ENCODE measurements at places on chromosomes 3 and 15.

DNA sequence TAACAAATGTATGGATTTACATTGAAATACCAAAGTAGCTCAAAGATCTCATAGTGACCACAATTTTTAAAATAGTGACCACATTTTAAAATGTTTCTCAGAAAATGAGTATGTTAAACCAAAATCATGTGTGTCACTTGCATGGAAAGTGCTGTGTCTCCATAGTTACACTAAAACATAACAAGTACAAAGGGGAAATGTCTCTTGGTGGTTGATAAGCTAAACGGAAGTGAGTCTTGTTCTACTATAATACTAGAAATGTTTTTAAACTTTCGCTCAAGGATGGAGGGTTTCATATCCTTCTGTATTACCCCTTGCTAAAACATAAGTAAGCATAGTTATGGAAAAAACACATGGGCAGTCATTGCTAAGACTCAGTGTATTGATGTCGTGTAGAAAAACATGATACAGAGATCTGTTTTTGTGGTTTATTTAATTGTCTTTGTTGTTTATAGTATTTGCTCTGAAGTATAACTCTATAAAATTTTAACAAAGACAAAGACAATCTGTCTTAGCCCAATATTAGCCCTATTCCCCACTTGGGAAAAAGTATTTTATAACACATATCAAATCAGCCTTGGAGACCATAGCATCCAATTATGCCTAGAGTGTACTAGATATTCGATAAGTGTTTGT lies 27.0 kb upstream of the DENND4A start:
- no peak for DNase-seq

DNA sequence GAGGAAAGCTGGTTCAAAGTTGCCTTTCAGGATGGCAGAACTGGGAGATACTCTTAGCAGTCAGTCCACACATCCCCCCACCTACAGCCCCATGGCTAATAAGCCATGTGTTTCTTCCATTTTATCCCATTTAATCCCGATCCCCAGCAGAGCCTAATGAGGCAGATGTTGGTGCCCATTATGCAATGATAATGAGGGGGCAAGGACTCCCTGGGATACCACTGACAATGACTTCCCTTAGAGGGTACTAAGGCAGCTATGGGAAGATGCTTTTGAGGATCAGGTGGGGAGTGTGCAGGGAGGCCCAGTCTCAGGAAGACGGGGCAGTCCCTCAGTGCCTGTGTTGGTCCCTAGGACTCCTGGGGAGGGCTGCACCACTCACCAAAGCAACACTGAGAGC lies 43.8 kb upstream of the TBC1D21 start:
- no peak for DNase-seq

- no peak for DNase-seq
Observed at GRCh38 chr15:88882785-88883184, 12.6 kb downstream of the HAPLN3 start.

DNA sequence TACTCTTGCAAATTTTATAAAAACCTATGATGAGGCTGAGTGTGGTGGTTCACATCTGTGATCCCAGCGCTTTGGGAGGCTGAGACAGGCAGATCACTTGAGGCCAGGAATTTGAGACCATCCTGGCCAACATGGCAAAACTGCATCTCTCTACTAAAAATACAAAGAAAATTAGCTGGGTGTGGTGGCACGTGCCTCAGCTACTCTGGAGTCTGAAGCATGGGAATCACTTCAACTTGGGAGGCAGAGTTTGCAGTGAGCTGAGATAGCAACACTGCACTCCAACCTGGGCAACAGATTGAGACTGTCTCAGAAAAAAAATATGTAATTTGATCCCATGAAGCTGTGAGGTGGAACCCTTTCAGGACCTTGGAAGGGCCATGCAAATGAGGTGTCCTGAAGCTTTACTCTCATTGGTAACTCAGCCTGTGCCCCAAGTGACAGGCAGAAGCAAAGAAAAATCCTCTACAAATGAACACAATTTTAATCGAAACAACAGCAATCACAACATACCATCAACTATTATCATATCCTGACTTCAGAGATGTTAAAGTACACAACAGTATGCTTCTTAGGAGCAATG lies 84.6 kb upstream of the CDV3 start:
- no peak for DNase-seq

DNA sequence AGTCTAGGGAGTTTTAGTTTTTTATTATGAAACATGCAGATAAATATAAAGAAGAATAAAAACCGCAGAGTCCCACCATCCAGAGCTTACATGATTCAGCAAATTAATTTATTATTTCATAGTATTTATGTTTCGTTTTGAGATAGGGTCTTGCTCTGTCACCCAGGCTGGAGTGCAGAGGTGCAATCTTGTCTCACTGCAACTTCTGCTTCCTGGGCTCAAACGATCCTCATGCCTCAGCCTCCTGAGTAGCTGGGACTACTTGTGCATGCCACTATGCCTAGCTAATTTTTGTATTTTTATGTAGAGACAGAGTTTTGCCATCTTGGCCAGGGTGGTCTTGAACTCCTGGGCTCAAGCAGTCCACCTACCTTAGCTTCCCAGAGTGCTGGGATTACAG lies 13.6 kb downstream of the RNF13 start:
- DNase-seq: no peak

DNA sequence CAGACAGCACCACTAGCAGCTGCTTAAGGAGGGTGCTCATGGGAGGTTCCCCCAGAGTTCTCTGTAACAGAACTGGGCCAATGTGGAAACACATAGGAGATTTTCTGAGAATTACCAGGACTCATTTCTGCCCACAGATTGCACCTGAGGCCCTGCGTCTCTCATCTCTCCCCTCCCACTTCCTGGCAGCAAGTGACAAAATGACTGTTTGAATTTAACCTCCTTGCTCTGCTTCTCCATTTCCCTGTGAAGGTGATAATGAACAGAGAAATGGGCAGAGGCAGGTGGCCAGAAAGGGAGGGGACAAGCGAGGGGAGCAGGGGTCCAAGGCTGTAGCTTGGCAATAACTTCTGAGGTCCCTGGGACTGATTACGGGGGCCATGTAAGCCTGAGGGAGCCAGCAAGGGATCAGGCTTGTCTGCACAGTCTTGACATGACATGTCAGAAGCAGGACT lies 8.0 kb downstream of the EPHB1 start:
- DNase-seq: peak; percentile 34

DNA sequence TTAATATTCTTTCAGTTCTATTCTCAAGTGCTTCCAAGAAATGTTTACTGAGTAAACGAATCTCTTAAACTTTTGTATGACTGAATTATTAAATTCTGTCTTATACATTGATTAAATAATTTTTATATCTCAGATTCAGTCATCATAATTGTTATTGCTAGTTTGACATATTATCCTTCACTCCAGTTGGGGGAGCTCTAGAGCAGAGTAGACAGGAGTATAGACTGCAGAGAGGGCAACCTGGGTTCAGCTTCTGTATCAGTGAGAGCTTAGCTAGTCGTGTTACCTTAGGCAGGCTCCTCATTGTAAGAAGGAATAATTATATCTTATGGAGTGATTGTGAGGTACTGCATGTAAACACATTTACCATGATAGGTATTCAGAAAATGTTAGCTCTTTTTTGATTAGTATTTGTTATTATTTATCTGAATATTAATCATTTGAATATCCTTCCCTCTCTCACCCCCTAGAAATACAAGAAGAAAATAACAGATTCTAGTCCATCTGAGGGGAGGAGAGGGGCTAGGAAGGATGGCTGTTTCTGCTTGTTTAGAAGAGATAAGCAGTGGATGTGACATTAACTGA lies 31.0 kb upstream of the ZCWPW2 start:
- DNase-seq: no peak

- no peak for DNase-seq
Observed at GRCh38 chr3:56769116-56769707, 32.5 kb downstream of the ARHGEF3 start.

GRCh38 chr3:83622526-83622925 lies 1336.3 kb upstream of the CADM2 start:
- no peak for DNase-seq

DNA sequence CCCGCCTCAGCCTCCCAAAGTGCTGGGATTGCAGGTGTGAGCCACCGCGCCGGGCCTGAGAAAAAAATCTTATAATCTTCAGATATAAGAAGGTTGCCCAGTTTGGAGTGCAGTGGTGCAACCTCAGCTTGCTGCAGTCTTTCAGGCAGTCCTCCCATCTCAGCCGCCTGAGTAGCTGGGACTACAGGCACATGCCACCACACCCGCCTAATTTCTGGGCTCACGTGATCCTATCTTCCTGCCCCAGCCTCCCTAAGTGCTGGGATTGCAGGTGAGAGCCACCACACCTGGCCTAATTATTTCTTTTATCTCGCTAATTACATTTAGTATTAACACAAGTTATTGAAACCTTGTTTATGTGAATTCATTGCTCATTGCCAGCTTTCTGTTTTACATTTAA lies 13.5 kb downstream of the PAK2 start:
- no peak for DNase-seq

- no peak for DNase-seq
Observed at GRCh38 chr15:84822653-84823281, 5.6 kb downstream of the ALPK3 start.

- DNase-seq: no peak
Observed at GRCh38 chr3:156334841-156335545, 214.6 kb downstream of the KCNAB1 start.

DNA sequence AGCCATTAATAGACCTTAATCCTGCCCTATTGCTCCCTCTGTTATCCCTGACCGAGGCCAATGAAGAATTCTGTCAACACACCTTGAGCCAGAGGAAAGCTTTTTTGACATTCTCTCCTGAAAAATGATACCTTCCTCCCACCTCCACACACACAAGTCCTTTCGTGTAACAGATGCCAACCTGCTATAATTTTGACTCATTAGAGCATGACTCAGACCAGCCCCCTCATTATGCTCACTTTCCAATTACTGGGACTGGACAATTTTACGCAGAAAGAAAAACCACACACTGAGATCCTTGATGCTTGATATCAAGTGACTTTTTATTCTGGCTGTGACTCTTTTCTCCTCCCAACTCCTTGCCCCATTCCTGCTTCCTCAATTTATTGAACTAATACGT lies 50.9 kb downstream of the LSAMP start:
- DNase-seq: no peak

GRCh38 chr3:151281671-151282324 lies 3.5 kb upstream of the P2RY14 start:
- DNase-seq: no peak

DNA sequence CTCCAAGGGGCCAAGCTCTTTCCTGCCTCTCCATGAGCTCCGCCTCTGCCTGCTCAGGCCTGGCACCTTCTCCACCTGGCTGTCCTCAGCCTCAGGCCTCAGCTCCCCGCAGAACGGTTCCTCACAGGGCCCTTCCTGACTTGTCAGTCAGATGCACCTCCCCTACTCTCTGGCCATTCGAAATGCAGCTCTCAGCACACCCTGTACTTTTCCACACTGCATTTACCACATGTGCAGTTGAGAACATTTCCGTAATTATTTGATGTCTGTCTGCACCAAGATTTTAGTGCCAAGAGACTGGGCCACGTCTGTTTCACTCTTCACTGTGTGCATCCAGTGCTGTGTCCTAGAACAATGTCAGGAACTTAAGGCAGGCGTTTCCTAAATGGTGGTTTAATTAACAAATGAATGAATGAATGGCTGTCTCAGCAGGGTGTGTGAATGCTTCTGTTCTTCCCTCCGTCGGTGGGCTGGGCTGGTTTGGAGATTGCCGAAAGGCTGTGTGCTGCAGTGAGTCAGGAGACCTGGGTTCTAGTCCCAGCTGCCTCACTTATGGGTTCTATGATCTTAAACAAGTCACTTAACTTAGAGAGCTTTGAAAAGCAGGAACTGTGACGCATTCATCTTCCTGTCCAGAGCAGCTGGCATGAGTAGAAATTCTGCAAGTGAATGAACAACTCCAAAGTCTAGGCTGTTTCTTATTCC lies 5.4 kb downstream of the MUC4 start:
- no peak for DNase-seq

DNA sequence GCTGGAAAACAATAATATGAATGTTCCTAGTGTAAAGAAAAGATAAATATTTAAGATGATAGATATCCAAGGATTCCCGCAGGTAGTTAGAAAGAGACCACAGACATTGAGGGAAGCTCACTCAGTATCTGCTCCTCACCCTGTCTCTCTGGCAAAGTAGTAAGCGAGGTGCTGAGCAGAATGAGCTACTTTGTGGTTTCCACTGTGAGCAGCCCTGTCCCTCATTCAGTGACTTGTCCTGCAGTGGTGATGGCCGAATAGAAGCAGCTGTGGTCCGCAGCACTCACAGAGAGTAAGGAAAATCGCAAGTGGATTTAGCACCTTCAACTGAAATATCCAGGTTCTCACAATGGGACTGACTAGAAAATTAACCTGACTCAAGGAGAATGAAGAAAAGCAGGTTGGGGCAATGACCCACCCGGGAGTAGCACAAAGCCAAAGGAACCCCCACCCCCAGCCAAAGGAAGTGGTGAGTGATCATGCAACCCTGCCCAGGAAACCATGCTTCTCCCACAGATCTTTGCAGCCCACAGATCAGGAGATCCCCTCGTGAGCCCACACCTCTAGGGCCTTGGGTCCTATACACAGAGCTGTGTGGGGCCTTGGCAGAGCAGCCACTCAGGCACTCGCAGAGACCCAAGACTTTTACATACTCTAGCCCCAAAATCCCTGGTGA lies 21.8 kb upstream of the SLC25A38 start:
- peak; percentile 62 for DNase-seq

GRCh38 chr3:178203650-178204049 lies 332.6 kb upstream of the KCNMB2 start:
- DNase-seq: no peak

DNA sequence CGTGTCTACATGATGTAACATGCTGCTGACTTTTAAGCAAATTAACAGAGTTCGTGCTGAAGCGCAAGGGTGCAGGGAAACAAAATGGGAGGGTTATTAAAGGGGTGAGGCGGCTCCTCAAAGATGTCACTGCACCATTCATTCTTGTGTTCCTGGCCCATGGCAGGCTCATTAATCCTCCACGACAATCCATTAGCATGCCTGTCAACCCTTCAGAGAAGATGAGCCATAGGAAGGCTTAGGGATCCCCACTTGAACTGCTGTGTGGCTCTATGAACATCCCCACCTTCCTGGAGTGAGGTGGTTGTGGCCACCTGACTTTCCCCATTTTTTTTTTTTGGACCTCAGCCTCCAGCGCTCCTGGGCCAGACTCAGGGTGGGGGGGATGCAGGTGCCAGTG lies 45.8 kb downstream of the IGF1R start:
- no peak for DNase-seq

GRCh38 chr3:172150268-172150667 lies 110.9 kb downstream of the FNDC3B start:
- no peak for DNase-seq

- DNase-seq: no peak
Observed at GRCh38 chr15:78634210-78635145, 6.5 kb downstream of the CHRNB4 start.

DNA sequence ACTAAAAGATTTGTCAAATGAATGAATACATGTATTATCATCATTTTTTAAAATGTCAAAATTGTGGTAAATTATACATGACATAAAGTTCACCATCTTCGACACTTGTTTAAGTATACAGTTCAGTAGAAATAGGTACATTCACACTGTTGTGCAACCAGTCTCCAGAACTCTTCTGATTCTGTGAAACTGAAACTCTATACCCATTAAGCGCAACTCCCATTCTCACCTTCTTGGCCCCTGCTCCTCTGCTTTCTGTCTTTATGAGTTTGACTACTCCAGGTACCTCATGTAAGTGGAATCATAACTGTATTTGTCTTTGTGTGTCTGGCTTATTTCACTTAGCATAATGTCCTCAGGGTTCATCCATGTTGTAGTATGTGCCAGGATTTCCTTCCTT lies 50.1 kb upstream of the KBTBD8 start:
- DNase-seq: no peak

- DNase-seq: no peak
Observed at GRCh38 chr3:50644561-50644960, 27.6 kb downstream of the MAPKAPK3 start.

All from activated T-cell treated with anti-CD3 and anti-CD28 coated beads, Interleukin-2, amount 50 U/mL, for 48 hours (primary cell).